Stimulated activated CD8-positive, alpha-beta memory T cell treated with anti-CD3 and anti-CD28 coated beads, Interleukin-4, amount 100 ng/mL, for 4 hours (primary cell): ENCODE measurements at places on chromosomes 2 and 18.

- DNase-seq, result no peak
These were observed 6.1 kb downstream of the MPV17 start for GRCh38 chr2:27316655-27317412.

GRCh38 chr2:45678791-45679348 lies 27.4 kb downstream of the PRKCE start:
- no peak for DNase-seq

DNA sequence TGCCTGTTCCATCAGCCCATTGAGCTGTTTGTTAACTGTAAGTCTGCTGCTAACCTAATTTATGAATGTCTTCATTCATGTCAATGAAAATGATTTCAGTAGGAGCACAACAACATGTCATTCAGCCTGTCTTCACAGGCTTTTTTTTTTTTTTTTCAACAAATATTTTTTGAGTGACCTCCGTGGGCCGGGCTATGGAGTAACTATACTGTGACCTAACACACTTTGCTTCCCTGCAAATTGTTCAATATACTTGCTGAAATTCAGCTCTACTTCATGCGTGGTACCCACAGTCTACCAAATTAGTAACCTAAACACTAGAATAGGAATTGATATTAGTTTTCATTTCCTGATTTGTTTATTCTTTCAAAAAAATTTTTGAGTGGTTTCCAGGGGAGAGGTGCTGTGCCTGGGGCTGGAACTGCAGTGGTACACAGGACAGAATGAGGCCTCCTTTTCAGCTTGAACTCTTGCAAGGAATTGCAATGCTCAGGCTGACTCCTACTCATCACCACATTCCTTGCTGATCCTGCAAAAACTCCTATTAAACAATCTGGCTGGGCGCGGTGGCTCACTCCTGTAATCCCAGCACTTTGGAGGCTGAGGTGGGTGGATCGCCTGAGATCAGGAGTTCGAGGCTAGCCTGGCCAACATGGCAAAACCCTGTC lies 87.1 kb downstream of the CDH20 start:
- DNase-seq, result no peak

DNA sequence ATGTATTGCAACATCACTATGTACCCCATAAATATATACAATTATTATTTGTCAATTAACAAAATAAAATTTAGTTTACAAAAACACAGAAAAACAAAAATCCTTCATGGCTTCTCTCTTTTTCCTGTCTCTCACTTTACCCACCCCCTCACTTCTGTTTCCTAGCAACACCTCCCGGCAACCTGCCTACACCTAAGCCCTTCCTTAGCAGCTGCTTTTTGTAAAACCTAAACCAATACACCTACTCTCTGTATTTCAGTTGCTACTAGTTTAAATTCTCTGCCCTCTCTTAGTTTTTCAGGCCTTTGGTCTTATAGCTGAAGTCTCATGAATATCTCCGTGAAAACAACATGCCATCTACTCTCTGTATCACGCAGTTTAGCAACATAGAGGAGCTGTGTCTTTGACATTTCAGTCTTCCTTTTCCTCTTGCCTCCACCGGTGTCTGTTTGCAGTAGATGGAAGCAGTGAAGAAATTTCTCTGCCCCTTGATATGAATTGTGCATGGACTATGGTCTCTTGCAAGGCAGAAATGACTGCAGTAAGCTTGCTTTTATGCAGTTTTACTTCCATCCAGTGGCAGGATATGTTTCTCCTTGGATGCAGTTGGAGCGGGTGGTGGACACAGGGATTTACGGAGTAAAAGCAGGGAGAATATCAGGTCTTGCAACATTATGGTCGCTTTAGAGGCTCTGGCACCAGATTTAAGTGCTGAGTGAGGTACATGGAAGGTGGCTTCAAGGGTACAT lies 42.0 kb upstream of the ZDBF2 start:
- DNase-seq, result no peak

DNA sequence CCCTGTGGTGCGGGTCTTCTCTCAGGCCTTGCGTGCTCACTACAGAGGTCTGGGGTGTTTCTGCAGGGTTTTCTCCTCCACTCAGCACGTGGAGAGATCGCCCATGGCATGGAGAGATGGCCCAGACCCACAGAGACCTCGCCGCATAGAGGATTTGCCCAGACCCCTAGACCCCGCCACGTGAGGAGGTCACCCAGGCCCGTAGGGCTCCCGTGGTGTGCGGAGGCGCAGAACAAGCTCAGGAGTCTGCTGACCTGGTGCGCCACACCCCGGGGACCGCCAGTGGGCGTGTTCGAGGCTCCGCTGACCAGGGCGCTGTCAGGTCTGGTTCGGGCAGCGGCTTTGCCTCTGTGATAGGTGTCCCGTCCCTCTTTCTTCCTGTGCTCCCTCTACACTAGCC lies 64.5 kb downstream of the ADI1 start:
- no peak for DNase-seq

GRCh38 chr2:42196070-42196402 lies 26.9 kb downstream of the EML4 start:
- no peak for DNase-seq

- DNase-seq, result no peak
These were observed 3.7 kb downstream of the PLEK start for GRCh38 chr2:68368654-68369336.

DNA sequence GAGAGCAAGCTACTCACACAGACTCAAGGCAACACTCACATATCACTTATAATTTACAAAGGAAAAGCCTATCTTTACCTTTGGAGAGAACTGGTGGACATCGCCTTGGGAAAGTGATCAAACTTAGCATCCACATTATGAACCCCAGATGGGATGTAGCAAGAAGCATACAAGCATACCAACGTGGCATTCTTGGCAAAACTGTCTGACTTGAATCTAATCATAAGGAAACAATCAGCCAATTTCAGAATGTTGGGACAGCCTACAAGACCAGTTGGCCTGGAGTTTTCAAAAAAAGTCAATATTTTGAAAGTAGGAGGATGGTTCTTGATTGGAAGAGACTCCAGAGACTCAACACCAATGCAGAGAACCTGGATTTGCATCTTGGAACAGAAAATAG lies 79.1 kb upstream of the PMAIP1 start:
- DNase-seq, result no peak
